ENCODE measurements at places on chromosomes 1 and 21.

- no peak for DNase-seq
These were observed 4.4 kb downstream of the JAK1 start for GRCh38 chr1:64961923-64962322.

GRCh38 chr1:36849956-36850355, 184.4 kb downstream of the GRIK3 start:
- no peak for DNase-seq

- DNase-seq, result no peak
These were observed 2.7 kb upstream of the OLIG2 start for GRCh38 chr21:33022828-33023573.

DNA sequence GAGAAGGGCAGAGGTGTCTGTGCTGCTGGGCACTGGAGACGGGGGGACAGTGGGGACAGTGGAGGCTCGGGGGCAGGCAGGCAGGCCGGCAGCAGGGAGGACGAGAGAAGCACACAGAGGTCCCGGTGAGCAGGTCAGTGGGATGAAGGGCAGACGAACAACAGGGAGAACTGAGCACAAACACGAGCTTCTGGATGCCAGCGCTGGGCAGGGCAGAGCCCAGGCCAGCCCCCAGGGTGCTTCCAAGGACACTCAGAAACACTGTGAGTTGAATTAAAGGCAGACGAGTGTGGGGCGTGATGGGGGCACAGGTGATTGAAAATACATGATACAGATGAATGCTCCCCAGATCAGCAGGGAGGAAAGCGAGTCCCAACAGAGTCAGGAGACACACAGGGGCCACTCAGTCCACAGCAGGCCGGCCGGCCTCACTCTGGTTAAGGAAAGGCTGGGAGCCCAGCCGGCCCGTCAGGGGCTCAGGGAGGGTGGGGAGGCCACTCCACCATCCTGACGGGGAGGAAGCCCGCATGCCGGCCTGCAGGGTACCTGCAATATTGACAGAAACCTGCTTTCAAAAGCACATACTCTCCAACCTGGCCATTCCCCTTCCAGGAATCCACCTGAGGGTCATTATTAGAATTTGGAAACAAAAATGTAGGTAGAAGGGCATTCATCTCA, 14.1 kb downstream of the SLC19A1 start:
- DNase-seq, result no peak

DNA sequence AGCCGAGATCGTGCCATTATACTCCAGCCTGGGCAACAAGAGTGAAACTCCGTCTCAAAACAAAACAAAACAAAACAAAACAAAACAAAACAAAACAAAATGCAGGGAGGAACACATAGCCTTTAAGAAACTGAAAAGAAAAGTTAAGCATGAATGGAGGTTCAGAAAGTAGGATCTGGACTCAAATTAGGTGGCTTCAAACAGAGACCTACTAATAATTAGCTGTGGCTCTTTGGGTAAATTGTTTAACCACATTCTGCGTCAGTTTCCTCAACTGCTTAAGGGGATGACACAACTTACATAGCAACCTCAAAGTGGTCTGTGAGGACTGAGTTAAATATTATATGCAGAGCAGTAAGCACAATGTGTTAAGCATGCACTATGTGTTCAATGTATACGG, 458.2 kb downstream of the ADGRL2 start:
- DNase-seq, result no peak

DNA sequence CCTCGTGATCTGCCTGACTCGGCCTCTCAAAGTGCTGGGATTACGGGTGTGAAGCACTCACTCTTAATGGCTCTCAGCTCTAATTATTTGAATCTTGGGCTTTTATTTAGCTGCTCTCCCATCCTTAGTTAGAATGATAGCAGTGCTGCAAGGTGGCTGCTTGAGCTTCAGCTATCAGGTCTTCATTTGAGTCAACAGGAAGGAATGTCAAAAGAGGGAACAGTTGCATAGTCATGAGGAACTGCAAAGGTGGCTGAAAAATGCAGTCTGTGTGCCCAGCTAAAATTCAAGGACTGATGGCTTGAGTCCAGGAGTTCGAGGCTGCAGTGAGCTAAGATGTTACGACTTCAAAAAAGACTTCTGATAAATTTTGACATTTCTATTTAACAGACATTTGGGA, 55.6 kb downstream of the UCK2 start:
- DNase-seq, result no peak

DNA sequence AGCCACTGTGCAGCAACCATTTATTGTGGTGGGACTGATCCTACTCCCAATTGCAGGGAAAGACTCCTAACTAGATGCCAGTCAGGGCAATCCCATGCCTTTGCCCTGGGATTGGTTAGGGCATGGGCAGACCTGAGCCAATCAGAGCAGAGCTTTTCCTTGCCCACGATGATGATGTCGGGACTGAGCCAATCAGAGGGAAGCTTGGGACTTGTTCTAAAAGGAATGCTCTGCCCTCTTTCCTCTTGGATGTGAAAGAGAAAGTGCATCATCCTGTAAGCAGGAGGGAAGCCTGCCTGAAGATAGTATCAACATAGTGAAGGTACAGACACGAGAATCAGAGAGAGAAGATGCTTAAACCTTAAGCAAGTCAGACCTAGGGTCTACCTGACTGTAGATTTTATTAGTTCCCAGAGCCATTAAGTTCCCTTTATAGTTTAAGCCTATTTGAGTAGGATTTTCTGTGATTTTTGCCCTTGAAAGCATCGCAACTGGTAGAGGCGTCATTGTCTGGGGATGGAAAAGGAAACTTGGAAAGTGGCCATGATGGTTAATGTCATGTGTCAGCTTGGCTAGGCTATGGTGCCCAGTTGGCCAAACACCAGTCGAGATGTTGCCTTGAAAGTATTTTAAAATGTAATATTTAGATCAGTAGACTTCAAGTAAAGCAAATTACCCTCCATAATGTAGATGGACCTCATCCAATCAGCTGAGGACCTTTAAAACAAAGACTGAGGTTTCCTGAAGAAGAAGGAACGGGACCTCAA, 19.9 kb downstream of the IRF2BP2 start:
- no peak for DNase-seq

DNA sequence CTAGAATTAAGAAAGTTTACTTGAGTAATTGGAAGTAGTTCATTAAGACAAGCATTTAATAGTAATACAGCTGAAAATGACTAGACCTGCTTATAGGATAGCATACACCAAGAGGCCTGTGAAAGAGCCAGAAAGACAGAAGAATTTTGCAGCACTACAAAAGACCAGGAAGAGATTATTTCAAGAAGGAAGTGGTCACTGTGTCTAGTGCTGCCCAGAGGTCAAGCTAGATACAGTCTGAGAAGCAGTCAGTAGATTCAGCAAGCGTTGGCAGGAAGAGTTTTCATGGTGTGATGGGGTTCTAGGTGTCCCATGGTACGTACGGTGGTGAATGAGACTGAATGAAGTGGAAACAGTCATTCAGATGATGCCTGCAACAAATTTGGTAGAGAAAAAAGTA, 31.5 kb downstream of the RGS8 start:
- DNase-seq, result no peak

GRCh38 chr1:86858524-86859261, 55.2 kb downstream of the SELENOF start:
- DNase-seq, result no peak

- DNase-seq, result no peak
These were observed 992.8 kb upstream of the ADGRL2 start for GRCh38 chr1:80807981-80808380.

- no peak for DNase-seq
These were observed 36.5 kb downstream of the C4BPA start for GRCh38 chr1:207140536-207140935.

DNA sequence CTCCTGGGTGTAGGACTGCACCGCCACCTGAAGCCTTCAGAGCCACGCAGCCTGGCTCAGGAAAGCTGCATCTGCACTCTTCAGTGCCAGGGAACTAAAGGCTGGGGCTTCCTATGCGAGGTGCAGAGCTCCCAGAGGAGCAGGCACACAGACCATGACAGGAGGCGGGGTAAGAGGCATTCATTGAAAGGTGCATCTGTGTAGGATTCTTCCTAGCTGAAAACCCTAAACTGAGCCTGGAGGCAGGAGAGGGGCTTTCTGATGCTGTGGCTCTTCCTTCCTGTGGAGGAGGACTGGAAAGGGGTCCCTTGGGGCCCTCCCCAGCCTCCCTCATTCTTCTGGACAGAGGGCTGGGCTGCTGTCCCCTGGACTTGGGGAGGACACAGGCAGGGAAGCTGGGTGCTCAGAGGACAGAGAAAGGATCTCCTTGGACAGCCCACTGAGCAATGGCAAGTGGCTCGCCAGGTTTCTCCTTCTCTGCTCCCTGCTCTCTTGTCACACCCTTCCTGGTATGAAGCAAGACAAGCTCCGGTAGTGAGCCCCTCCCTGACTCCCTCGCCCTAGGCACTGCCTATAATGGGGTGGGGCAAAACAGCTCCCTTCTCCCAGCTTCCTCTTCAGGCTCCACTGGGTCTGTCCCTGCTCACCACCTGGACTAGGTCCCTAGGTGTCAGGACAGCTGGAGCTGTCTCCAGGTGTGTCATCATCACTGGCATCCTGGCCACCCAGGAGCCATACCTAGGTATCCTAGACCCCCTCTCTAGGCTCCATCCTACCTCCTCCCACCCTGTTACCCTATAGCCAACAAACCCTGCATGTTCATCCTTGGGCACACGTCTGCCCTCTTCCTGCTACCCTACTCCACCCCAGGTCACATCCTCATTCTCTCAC, 20.0 kb downstream of the S100A6 start:
- DNase-seq, result peak; percentile 92

DNA sequence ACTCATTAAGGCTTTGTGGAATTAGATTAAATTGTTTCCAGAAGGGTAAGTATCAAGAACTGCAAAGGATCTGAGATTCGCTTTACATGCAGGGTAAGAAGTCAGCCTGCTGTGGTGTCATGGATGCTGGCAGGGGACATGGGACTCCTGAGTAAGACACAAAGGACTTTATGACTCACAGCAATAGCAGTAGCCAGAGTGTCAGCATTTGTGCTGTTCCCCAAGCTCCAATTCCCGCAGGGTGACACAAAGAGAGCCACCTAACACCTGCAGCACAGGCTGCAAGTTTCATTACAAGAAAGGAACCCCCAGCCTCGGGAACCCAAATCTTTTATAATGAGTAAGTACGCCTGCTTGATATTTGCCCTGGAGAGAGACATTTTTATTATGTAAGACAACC, 298.1 kb upstream of the POU3F1 start:
- no peak for DNase-seq

GRCh38 chr1:61491497-61491896, 233.4 kb downstream of the TM2D1 start:
- no peak for DNase-seq

DNA sequence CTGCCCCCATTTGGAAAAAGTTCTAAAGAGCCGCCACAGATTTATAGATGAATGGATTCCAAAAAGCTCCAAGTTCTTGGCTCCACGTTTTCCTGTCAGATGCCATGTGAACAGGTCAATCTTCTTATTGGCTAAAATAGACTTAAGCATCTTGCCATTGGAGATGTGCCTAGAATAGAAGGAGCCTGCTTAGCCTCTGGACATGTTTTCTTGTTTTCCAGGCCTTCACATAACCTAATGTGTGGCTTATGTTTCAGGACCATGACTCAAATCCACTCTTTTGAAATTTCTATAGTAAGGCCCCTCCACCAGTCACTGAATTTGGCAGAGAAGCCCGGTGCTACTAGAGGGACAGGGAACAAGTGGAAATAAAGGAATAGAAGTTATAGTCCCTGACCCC, 31.5 kb downstream of the PHC2 start:
- no peak for DNase-seq
